ENCODE measurements at places on chromosomes 2 and 18.

DNA sequence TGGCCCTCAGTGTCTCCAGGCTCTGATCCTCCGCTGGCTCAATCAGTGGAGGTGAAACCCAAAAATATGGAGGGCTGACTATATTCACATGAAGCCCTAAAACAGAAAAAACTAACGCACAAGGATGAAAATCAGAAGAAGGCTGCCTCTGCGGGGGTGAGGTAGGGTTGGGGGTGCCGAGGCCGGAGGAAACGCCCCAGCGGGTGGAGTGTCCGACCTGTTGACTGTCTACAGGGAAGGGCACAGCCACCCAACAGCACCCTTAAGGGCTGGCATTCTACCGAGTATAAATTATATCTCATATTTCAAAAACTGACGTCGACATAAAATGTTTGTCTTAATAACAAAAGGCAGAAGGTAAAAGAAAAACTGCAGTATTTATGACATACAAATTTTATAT is 223.5 kb downstream of the HDAC4 start:
- no peak for DNase-seq

DNA sequence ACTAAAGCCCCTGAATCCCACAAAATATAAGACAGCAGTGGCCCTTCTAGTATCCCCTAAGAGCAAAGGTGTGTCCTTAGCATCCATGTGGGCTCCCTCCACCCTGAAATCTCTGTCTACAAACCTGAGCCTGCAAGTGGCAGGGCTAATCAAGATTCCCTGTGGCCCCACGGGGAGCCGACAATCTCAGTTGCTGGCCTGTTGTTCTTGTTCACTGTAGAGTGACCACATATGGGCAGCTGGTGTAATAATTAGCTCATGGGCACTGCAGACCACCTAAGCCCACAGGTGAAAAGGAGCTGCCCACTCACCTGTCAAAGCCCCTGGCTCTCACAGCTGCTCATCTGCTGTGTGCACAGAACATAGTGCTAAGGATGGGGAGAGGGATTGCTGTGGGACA is 102.3 kb downstream of the MRO start:
- DNase-seq: no peak

- DNase-seq: no peak
Measured at GRCh38 chr2:37652199-37652640, 19.2 kb downstream of the CDC42EP3 start.

DNA sequence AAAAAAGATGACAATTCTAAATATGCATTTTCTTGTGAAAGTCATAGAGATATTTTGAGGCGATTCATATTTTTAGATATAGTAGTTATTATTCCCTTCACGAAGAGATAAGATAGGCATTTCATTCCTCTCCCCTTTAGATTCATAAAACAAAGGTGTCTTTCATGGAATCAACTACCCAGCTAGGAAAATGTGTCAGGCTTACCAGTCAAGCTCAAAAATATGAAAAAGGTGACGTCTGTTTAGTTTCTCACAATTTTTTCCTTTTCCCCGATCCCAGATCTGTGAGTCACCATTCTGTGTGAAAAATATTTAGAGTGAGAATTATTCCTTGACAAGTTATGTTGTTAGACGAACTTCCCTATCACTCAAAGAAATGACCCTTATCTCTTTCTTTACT is 95.4 kb upstream of the FN1 start:
- DNase-seq: no peak

GRCh38 chr2:3248754-3249475 is 128.7 kb downstream of the EIPR1 start:
- no peak for DNase-seq

DNA sequence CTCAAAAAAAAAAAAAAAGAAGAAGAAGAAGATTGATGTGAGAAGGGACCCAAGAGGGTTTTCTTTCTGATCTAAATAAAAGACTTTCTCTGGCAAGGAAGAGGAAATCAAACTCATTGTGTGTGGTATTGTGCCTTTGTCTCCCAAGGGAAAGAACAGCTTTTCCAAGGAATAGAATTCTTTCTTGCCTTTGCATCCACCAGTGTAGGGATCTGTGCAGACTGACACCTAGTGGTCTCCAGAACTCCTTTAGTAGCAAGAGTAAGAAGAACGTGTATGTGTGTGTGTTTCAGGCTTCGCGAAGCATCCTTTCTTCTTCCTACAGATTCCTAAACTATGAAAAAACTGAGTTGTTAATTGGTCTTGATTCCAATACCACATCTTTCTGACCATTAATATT is 33.5 kb upstream of the CRIM1 start:
- DNase-seq: no peak

DNA sequence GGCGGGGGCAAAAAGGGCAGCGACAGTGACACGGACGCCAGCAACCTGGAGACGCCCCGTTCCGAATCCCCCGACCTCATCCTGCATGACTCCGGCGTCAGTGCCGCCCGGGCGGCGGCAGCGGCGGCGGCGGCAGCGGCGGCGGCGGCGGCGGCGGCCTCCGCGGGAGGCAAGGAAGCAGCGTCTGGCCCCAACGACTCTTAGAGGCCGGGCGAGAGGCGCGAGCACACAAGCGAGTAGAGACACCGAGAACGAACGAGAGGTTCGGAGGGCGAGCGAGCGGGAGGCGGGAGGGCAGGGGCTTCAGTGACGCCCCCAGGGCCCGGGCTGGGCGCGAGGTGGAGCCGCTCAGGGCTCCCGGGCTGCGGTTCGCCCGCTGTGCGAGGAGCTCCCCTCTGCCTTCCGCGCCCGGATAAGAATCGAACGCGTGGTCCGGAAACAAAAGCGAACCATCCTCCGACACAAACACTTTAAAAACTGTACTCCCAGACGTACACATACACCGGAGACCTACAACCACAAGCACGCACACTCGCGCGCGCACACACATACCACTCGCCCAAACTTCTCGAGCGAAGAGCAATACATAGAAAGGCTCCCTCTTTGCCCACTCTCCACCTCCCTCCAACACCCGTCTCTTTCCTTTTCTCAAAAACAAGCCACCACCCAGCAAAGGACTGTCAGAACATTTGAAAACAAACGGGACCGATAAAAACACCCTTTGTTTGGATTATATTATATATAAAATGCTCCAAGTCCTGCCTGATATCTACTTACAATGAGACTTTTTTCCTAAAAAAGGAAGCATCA is 2.8 kb downstream of the SP9 start:
- DNase-seq: no peak

DNA sequence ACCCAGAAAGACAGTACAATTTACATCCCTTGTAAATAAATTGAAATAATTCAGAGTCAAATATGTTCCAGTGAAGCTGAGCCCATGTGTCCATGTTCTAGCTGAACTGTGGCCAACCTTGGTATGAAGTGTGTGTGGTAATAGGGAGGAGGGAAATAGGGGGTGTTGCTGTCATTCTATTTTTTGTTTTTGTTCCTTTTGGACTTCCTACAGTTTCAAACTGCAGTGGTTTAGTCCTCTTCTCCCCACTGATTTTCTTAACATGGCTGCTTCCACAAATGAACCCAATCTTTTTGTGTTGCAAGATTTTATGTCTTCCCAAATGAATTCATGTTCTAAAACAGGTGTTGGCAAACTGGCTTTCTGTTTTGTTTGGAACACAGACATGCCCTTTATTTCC is 156.9 kb downstream of the CCBE1 start:
- no peak for DNase-seq
